ENCODE measurements at places on chromosomes 12 and 14.

DNA sequence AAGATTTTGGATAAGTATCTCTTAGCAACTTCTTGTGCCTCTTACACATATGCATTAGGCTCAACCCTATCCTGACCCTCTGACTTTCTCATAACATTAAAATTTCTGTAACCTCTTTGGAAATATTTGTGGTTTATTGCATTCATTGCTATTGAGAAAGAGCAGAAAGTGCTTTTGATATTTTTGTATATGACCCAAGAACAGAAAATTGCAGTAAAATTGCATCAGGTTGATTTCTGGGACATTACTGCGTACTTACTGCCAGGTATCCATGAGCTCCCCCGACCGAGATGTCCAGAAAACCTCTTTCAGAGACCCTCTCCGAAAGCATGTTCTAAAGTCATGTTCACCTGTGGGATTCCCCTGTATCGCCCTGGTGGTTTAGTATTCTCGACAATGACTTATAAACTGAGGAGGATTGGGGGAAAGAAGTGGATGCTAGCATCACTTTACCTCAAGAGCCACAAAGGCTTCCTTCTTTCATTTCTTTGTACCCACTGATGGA, 14.5 kb upstream of the IL22 start:
- no peak for DNase-seq

- DNase-seq: no peak
These were observed 31.5 kb downstream of the TMEM63C start for GRCh38 chr14:77212943-77213678.

- DNase-seq: no peak
These were observed 190.4 kb downstream of the SLC25A21 start for GRCh38 chr14:36981832-36982529.

DNA sequence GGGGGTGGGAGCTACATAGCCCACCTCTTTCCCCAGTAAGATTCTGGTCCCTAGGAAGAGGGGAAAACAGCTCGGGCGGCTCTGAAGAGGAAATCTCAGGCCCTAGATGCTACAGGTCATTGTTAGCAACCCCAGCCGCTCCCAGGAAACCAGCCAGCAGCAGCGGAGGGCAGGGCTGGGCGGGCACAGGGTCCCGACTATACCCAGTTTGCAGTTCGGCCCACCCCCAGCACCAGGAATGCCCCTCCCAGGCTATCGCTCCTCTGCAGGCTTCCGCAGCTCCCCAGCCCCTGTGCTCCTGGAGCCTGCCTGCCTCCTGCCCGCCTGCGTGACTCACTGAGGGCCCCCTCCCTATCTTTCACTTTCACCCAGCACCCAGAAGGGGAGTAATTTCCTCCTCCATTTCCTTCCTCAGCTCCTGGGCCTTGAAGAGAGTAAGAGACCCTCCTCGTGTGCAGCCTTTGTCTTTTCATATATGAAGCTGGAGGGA, 27.2 kb upstream of the PNMA1 start:
- peak; percentile 54 for DNase-seq

DNA sequence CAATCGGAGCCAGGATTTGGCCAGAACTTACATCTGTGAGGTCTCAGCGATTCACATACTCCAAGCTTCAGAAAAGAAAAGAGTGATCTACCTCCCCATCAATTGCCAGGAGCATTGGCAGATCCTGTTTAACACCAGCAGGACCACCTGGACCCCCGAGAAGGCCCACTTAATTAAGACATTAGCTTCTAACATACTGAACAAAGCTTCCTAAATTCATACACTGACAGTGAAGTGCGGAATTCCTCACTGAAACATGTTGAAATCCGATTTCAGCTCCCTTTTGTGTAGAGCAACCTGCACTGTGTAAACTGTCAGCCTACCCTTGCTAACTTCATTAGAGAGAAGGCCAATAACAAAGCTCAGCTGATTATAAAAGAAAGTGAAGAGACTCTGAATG, 274.0 kb downstream of the NOVA1 start:
- DNase-seq: no peak

- peak; percentile 48 for DNase-seq
These were observed 6.1 kb downstream of the CCDC184 start for GRCh38 chr12:48189331-48190125.

DNA sequence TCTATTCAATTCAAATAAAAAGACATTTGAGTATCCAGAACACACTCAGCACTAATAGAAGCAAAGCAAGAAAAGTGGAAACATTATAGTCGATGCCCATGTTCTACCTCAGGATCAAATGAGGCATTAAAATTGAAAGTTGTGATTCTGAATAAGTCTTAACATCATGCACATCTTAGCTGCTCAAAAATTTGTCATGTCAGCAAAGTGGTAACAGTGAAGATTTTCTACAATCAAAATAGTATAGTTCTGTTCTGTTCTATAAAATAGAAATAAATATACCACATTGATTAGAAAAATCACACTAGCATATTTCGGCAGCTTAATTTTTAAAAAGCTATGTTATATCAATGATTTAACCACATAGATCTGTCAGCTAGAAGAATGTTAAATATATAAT, 74.7 kb downstream of the ERGIC2 start:
- no peak for DNase-seq

GRCh38 chr12:89920866-89921265, 212.2 kb upstream of the ATP2B1 start:
- no peak for DNase-seq

GRCh38 chr14:65015391-65015790, 28.7 kb downstream of the FNTB start:
- DNase-seq: no peak

- no peak for DNase-seq
These were observed 154.3 kb downstream of the BCL11B start for GRCh38 chr14:99117671-99118045.

GRCh38 chr12:92105110-92105509, 40.5 kb downstream of the BTG1 start:
- DNase-seq: no peak

DNA sequence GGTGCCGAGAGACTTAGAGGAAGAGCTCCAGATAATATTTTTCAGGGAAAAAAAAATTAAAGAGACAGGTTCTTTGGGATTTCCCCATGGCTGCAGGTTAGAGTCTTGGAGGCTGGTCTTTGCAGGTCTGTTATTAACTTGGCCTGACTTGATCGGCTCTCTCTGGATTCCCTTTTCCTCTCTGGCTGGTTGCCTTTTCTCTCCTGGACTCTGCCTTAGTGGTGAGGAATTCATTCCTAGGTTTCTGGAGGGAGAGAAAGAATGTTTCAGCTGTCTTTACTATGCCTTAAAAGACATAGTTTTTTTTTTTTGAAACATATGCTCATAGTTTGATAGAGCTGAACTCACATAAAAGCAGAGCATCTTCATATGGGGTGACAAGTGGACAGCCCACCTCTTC, 336.3 kb downstream of the BMP4 start:
- DNase-seq: no peak

DNA sequence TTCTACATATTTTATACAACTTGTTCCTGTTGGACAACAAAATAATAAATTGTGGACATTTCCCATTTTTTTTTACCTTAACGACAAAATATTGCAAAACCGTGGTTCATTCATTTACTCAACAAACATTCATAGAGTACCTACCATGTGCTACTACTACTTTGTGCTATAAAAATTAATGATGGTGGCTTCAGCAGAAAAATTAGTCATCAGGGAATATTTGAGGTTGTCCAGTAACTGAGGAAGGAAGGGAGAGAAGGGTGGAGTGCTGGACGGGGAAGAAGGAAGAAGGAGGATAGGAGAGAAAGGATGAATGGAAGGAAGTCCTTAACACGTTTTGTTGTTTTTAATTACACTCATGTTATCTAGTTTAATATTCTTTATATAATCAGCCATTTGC, 53.7 kb downstream of the PPFIBP1 start:
- no peak for DNase-seq

- no peak for DNase-seq
These were observed 242.7 kb upstream of the SFSWAP start for GRCh38 chr12:131468206-131468605.

GRCh38 chr12:109738209-109738608, 24.6 kb downstream of the FAM222A start:
- DNase-seq: no peak

- DNase-seq: no peak
These were observed 264.7 kb downstream of the RAD51B start for GRCh38 chr14:68084256-68084655.

GRCh38 chr14:26175658-26176057, 422.2 kb downstream of the NOVA1 start:
- DNase-seq: no peak

- DNase-seq: no peak
These were observed 92.7 kb downstream of the LRRC74A start for GRCh38 chr14:76918782-76919394.

DNA sequence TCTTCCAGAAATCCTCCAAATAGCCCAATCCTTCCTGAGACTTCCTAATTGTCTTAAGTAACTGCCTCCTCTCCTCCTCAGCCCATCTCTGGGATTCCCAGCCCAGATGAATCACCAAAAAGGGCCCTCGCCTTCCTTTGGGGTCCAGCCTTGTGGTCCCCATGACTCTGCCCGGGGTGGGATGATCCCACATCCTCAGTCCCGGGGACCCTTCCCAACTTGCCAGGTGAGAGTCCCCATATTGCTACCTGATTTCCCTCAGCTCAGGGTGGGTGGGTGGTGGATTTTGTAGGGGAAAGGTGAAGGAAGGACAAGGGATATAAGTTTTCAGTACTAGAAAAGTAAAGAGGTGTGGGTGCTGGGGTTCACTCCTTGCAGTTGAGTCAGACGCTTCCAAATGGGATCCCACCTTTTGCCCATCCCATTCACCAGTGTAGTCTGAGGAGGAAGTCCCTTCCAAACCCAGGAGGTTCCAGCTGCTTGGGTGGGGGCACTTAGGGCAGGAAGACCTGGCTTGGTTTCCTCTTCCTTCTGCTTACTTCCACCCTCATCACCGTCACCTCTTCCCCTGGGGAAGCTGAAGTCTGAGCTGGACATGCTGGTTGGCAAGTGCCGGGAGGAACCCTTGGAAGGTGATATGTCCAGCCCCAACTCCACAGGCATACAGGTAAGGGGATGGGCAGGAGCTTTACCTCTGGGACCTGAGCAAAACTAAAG, 5.6 kb downstream of the GLI1 start:
- no peak for DNase-seq

DNA sequence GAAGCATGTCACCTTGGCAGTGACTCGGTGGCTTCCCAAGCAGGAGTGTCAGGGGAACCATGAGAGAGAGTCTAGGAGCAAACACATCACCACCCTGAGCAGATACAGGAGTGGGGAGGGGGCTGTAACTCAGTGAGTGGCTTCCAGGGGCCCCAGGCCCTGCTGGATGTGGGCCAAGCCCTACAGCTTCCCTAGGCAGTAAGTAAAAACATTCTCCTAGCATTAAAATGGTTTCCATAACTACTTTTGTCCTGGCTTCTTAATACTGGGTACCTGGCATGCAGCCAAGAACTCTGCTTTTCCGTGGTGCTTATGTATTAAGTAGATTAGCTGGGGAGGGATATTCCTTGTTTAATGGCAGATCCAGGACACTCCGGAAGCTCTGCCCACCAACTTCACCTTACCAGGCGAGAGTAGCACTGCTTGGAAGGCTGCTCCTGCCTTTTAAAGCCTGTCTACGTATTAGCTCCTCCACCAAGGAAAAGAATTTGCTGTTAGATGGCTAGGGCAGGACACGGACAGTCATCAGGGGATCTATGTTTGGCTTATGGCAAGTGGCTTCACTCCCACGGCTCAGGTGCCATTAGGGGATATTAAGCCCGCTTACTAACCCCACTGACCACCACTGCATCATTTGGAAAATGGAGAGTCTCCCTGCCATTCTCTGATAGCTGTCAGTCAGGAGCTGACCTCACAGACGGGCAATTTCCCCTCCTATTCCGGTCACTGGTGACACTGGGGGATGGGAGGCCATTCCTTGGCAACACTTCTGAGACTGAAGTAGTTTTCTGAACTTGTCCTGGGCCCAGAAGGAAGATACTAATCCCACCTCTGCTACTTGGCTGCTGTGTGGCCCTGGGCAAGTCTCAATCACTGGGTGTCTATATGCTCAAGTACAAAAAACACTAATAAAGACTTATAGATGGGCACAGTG, 22.8 kb downstream of the OTUB2 start:
- no peak for DNase-seq

DNA sequence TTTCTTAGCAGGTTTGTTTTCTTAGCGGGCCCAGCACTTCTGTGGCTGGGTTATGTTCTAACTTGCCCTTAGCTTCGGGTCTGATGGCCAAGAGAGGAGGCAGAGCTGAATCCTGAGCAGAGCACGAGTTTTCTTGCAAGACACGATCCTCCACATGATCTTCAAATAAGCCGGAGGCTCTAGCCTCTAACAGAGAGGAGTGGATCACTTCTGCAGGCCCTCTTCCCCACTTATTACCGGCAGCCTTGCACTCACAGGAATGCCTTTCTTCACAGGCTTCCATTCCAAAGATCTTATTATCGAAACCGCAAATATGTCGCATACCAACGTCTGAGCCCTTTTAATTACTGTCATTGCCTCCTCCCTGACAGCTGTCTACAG, 79.5 kb downstream of the SINHCAF start:
- no peak for DNase-seq

Measured in activated CD4-positive, alpha-beta T cell treated with anti-CD3 and anti-CD28 coated beads for 1 hour (primary cell).